Stimulated activated CD8-positive, alpha-beta memory T cell treated with anti-CD3 and anti-CD28 coated beads, Interleukin-4, amount 100 ng/mL, for 1 hour (primary cell): ENCODE measurements at places on chromosomes 11 and 22.

DNA sequence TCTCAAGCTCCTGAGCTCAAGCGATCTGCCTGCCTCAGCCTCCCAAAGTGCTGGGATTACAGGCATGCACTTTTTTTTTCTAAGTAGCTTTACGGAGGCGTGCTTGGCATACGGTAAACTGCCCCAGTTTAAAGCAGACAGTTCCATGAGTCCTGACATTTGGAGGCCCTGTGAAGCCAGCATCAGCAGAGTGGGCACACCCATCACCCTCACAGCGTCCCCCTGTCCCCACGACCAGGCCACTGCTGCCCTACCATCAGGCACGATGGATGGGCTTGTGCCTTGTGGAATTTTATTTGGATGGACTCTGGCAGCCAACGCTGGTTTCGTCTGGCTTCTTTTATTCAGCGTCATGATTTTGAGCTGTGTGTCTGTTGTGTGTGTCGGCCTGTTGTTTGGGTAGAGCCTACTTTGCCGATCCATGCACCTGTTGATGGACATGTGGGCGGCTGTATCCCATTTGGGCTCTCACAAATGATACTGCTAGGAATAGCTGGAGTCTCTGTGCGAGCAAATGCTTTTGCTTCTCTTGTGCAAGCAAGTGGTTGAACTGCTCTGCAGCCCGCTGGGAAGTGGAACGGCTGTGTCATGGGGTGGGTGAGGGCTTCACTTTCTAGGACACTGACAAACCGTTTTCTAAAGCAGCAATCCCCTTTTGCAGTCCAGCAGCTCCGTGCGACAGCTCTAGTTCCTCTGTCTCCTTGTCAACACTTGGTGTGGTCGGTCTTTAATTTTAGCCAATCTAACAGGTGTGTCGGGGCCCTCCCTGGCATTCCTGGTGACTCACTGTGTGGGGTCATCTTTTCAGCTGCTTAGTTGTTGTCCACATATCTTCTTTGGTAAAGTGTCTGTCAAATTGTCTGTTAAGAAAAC, 23.8 kb downstream of the KCNQ1 start:
- no peak for DNase-seq

DNA sequence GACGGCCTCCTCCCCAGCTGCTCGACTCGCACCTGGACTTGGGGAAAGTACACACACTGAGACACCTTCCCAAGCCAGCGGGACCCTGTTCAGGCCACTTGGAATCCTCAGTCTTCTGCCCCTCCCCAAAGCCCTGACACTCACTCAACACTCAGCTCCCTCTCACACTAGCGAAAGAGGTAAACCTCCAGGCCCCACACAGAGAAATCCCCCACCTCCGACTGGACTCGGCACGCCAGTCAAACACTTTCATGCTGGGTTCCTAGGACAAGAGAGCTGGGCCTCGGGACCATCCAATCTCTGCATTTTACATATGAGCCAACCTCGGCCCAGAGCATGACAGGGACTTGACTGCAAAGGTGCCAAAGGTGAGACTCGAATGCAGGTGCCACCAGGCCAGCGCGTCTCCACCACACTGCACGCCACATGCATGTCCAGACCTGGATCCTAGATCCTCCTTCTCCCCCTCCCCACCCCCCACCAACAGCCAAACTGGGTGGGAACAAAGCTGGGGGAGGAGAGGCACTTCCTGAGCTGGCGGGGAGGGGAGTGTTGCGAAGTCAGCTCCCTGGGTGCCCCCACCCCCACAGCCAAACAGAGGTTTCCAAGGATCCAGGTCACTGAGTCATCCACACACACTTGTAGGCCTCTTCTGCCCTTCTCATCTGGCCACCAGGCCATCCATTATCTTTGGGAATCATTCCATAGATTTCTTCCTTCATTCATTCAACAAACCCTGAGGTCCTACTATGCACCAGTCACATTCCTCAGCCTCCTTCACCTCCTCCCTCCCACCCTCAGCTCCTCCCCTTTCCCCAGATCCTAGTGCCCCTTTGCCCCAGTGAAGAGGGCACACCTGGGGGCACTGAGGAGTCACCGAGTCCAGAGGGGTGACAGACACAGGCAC, 10.7 kb upstream of the CD5 start:
- DNase-seq, result no peak

DNA sequence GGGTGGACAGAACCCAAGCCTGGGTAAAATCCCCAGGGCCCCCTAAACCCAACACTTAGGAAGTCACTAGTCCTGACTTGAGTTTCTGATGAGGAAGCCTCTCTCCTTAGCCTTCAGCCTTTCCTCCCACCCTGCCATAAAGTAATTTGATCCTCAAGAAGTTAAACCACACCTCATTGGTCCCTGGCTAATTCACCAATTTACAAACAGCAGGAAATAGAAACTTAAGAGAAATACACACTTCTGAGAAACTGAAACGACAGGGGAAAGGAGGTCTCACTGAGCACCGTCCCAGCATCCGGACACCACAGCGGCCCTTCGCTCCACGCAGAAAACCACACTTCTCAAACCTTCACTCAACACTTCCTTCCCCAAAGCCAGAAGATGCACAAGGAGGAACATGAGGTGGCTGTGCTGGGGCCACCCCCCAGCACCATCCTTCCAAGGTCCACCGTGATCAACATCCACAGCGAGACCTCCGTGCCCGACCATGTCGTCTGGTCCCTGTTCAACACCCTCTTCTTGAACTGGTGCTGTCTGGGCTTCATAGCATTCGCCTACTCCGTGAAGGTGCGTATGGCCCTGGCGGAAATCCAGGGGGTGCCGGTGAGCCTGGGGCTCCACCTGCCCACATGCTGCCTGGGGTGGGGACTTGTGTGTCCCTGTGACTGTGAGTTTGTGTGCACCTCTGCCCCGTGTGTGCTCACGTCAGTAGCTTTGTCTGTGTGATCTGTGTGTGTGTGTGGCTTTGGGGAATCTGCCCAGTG, at the start of gene IFITM1:
TSS of gene IFITM1 (plus strand) at position 254 of the 767 bp plus-strand sequence. CDS start at position 385, 131 bp downstream.
- no peak for DNase-seq

DNA sequence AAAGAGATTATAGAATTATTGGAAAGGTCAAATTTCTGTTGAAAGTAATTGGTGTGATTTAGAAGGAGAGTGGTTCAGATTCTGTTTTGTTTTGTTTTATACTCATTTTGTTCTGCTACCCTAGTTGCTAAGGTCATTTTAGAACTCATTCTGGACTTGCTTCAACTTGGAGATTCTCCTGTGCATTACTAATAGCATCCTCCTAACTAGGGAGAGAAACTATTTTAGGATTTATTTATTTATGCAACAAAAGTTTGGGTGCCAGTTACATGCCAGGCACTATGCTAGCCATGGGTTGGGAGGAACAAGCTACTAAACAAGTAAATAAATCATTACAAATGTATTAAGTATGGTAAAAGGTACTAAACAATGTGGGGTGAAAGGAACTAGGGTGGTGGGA, 84.0 kb downstream of the YAP1 start:
- no peak for DNase-seq

DNA sequence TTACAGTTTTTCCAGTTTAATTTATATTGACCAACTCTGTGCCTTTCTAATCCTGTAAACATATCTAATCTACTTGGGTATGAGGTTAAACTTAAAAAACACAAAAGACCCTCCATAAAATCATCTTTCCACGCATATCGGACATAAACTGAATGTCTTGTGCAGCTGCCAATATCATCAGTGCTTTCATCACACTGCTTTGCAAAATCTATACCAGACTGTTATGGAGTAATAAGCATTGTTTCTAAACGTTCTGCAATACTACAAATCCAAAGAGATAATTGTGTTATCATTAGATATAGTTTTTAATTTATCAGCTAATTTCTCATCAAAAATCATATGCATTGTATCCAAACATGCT, 36.1 kb upstream of the AMPD3 start:
- DNase-seq, result no peak

- DNase-seq, result no peak
Observed at GRCh38 chr11:34680918-34681586, 60.2 kb downstream of the EHF start.

DNA sequence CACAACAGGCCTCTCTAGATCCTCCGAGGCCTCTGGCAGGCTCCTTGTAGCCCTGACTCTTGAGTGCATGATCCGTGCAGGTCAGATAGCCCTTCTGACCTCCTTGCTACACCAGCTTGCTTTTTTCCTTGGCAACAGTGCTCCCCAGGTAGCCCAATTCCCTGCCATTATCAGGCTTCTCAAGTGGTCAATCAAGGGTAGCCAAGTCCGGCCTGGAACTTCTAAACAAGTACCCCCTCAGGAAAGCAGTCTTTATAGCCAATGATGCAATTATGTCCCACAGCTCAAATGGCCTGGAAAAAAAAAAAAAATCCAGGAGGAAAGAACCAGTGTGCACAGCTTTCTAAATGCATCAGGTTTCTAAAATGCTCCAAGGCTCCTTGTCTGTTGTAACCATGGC, 59.8 kb downstream of the TENM4 start:
- no peak for DNase-seq

DNA sequence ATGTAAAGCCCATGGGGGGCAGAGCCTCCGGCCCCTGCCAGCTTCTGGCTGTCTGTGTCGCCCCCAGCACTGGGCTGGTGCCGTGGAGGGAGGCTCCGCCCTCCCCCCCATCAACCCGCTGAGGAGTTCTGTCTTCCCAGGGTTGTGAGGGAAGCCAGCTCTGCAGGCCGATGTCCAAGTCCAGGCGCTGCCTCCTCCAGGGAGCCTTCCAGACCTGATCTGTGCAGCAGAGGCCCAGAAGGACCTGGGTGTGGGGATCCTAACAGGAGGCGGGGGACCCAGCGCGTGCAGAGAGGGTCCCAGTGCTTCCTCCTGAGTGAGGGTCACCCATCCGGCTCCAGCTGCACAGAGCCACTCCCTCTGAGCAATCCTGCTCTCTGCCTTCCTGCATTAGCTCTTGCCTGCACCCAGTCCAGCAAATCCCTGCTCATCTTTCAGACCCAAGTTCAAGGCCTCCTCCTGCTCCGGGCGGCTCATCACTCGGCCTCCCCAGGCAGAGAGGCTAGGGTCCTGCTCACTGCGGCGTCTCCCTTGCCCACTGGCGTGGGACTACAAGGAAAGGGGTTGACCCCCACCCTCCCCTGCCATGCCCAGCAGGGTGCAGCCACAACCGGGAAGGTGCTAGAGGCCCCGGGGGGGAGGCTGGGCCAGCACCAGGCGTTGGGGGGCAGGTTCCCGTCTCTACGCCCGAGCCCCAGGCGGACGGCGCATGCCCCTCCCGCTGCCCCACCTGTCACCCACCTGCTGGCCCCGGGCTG, 16.4 kb downstream of the PRR33 start:
- no peak for DNase-seq

DNA sequence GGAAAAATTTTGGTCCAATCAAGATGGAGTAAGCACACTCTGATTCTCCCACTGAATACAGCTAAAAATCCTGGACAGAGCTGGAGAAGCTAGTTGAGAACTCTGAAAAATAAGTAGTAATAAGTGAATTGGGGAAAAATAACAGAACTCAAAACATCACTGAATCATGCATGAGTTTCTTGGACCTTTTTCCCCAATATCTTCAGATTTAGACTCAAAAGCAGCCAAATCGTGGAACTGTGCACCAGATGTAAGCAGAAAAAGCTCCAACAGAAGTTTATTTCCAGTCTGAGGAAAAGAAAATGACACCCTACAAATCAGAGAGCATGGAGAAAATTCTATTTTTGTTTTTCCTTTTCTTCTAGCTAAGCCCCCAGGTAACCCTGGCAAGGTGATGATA, 279.7 kb upstream of the CTSC start:
- DNase-seq, result no peak

DNA sequence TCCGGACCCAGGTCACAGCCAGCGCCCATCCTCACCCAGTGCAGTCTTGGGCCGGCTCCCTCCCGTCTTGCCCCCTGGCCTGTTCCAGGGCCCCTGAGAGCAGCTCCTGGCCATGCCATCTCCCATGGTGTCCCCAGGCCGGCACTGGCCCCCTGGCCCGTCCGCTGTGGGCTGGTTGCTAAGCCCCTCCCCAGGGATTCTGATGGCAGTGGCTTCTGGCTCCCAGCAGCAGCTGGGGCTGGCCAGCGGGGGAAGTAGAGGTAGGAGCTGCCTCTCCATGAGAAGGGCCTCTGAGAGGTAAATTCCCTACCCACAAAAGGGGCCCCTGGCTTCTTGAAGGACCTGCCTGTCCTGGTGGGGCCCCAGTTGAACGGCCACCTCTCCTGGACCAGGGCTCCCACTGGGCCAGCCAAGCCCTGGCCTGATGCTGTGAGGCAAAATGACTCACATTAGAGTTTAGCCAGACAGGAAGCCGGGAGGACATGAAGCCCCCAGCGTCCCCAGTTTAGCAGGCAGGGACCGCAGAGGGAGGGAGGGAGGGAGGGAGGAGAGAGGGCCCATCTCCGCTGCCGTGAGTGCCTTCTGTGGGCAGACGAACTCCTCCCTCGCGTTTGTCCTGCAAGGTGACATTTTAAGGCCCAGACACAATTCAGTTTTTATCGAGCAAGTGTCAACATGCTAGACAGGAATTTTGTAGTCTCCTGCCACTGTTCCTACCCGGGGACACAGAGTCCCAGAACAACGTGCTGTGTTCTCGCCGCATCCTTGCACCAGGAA, 32.9 kb upstream of the GAL start:
- no peak for DNase-seq

DNA sequence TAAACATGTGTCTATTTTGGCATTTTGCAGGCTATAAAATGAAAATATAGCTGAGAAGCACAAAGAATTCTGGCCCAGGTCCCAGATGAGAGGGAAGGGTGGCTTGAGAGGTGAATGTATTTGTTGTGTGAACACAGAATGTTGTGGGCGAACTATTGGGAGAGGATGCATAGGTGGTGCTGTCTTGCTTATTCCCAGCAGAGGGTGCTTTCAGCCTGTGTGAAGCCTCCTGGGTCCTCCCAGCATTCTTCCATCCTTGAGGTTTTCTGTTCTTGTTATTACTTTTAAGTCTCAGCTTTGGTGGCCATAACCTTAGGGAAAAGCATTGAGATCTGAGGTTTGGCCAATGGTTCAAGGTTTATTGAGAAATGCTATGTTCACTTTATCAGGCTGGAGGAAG, 108.7 kb upstream of the SNX19 start:
- no peak for DNase-seq
